ENCODE measurements at places on chromosomes 3 and 15.

- peak; percentile 9 for DNase-seq
Observed at GRCh38 chr3:109072194-109072593, 45.7 kb downstream of the MORC1 start.

DNA sequence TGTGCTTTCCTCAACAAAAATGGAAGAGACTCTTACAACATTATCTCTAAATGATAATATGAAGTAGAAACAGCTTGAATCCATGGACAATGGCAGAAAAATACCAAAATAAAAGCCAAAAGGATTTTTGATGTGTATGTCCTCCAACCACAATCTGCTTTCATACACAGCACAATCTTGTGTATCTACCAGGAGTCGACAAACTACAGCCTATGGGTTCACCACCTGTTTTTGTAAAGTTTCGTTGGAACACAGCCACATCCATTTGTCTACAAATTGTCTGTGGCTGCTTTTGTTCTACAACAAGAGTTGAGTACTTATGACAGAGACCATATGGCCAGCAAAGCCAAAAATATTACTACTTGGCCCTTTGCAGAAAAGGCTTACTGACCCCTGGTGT is 88.7 kb upstream of the UBE2E2 start:
- DNase-seq, result no peak

GRCh38 chr3:187669675-187670504 is at the start of gene SST:
Gene SST (minus strand): TSS chr3:187670394. CDS start chr3:187670291, 103 bp downstream.
- peak; percentile 34 for DNase-seq

- no peak for DNase-seq
Observed at GRCh38 chr15:70562906-70563305, 200.5 kb downstream of the UACA start.

DNA sequence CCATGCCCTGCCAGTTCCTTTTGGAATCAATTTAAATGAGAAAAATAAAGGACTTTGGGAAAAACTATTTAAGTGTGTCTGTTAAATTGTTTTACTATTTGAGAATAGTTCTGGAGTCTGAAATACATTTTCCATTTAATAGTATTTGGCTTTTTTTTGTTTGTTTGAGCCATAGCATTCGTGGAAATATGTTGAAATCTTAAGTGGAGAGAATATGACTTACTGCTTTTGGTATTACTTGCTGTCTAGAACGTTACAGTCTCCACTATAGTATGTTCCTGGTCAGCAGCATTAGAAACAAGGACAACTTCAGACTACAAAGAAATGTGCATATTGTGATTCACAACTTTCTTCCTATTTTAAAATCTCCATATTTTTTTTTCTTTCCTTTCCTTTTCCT is 179.4 kb downstream of the GHSR start:
- DNase-seq, result no peak

- DNase-seq, result no peak
Observed at GRCh38 chr3:155232605-155233004, 60.9 kb downstream of the STRIT1 start.

DNA sequence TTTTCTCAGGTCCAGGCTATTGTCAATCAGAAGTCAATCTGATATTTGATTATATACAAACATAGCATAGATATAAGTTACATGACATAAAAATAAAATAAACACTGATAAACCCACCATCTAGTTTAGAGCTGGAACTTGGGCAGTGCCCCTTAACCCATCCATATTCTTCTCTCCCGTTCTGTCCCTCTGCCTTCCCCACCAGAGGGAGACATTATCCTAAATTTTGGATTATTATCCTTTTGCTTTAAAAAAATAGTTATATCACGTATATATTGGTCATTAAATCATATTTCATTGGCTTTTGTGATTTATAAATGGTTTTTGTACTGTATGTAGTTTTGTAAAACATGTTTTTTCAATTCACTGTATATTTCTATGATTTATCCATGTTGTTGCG is 107.9 kb downstream of the GMPS start:
- DNase-seq, result no peak

GRCh38 chr15:95987886-95988573 is 342.5 kb upstream of the NR2F2 start:
- no peak for DNase-seq

DNA sequence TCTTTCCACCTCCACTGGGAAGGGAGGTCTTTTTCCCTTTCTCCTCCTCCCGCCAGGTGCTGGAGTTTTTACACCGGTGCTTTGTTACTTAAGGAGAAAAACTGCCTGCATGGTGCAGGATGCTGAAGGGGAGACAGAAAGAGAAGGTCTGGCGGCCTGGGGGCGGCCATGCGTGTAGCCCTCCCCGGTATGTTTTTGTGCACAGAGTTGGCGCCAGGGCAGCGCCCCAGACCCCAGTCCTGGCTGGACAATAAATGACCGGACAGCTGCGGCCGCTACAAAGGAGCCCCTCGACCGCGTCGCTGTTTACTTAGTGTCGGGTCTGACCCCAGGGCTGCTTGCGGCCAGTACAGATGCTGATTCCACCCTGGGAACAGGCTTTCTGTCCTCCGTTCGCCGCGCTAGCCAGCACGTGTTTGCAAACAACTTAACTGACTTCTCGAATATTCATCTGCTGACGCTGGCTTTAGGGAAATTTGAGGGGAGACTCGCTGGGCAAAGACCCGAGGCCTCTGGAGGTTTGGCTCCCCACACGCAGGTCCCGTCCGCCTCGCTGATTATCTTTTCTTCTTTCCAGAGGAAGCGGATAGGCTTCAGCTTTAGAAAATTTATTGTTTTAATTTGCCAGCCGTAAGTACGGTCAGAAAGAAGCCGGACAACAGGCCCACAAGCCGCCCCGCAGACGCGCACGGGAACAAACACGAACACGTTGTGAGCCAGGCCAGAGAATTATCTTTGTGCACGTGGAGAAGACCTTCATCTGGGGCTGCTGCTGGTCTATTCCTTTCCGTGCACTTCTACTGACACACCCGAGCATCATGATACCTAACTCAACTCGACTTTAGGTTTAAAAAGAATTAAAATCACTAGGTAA is 46.9 kb downstream of the ZIC4 start:
- DNase-seq, result no peak

DNA sequence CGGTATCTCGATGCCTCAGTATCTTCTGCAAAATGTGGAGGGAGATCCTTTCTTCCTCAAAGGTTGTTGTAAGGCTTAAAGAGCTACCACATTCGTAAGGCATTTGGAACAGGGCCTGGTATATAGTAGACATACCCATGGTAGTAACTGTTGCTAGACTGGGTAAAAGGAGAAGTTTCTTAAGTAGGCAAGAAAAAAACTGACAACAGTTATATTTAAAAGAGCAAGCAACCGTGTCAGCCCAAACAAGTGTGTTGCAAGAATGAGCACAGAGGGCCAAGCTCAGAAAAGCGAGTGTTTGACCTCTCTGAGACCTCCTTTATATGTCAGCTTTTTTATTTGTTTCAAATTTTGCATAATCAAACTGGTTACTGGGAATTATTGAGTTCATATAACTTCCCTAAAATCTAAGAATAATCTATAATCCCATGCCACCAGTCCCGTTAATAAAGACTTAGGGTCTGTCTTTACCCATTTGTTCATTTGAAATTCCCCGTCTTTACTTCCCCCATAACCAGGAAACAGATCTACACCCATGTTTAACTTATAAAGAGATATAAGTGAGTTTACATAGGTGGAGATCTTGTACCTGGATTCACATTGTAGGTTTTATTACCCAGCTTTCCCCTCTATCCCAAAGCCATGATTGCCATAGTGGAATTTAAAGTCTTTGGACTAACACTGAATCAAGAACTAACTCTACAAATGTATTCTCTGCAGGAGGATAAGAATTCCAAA is 7.3 kb downstream of the B3GNT5 start:
- DNase-seq, result no peak

DNA sequence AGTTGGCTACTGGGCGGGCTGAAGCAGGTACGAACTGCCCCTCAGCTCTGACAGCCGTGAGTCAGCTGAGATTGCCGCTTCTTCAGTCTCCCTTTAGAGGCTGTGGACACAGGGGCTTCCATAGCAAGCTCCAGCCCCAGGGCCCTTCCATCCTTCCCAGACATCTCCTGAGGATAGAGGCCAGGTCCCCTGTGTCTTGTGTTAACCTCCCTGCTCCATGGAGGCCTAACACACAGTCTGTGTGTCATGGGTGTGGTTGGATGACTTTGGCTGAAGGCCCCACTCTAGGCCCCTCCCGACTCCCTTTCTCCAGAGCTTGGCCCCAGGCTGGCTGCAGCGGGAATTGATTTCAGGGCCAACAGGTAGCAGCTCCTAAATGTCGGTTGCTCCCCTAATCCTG is 116.1 kb upstream of the TLE3 start:
- DNase-seq, result no peak

GRCh38 chr3:75938921-75939320 is 153.6 kb upstream of the ZNF717 start:
- no peak for DNase-seq

DNA sequence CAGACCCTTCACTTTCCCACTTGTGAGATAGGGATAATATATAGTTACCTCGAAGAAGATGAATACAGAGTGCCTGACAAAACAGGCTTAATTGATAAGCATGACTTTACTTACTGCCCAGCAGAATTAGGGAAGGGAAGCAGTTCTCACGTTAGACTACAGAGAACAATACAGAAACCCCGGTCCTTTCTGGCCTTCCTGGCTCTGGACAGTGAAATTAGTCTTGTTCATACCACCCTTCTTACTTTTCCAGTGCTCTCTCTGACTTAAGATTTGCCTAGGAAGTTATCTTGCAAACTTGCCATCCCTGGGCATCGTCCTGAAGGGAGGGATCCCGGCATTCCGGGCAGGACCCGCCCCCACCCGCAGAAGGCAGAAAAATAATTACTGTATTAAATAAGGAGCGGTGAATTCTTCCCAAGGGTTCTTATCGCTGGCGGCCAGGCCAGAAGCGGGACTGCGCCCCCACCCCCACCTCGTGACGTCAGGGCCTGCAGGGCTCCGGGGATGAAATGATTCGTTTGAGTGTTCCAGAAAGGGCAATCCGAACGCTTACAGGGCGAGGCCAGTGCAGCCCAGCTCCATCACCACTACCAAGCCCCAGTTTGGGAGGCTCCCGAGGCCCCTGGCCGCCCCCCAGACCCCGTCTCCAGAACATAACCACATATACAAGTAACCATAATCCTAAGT is 8.4 kb downstream of the SOX2 start:
- no peak for DNase-seq

DNA sequence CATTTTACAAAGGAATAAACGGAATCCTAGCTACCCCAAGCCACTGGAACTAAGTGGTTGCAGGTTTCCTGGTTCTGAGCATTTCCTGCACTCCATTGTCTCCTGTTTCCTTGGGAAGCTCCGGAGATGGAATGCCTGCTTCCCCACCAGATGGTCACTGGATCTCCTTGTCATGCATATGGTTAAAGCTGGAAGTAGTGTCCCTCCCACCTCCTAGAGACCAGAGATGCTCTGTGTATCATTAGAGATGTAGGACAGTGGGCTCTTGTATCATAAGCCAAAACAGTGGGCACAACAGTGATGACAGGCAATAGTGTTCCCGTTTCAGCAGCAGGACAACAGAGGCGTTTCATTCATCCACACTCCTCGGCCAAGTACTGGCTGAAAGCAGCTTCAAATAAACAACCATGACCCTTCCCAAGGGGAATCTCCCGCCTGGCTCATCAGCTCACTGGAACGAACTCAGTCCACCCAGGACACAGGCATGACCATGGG is 136.2 kb upstream of the EIF1B start:
- DNase-seq, result no peak

- DNase-seq, result no peak
Observed at GRCh38 chr3:113255854-113256615, 44.7 kb downstream of the BOC start.

GRCh38 chr15:77144492-77145070 is 73.7 kb upstream of the TSPAN3 start:
- no peak for DNase-seq

- no peak for DNase-seq
Observed at GRCh38 chr3:144361002-144361401, 389.4 kb downstream of the DIPK2A start.

GRCh38 chr15:31221936-31222515 is 104.6 kb upstream of the KLF13 start:
- no peak for DNase-seq

DNA sequence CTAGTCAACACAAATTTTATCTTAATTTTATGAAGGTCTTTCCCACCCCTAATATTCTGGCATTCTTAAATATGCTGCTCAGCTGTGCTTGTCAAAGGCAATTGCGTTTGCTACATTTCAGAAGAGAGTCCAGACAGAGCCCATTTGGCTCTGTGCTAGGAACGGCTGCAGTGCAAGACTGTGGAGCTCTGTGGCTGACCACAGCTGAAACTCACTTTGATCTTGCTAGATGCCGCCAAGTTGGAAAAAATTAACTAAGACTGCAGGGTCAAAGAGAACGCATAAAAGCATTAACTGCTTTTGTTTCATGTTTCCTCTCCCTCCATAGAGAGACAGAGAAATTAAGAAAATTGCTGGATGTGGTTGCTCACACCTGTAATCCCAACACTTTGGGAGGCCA is 7.6 kb upstream of the PPP1R2 start:
- DNase-seq, result peak; percentile 38

- DNase-seq, result no peak
Observed at GRCh38 chr15:30023798-30024295, 58.9 kb upstream of the GOLGA8J start.

GRCh38 chr3:8492744-8493511 is 8.7 kb upstream of the LMCD1 start:
- no peak for DNase-seq

DNA sequence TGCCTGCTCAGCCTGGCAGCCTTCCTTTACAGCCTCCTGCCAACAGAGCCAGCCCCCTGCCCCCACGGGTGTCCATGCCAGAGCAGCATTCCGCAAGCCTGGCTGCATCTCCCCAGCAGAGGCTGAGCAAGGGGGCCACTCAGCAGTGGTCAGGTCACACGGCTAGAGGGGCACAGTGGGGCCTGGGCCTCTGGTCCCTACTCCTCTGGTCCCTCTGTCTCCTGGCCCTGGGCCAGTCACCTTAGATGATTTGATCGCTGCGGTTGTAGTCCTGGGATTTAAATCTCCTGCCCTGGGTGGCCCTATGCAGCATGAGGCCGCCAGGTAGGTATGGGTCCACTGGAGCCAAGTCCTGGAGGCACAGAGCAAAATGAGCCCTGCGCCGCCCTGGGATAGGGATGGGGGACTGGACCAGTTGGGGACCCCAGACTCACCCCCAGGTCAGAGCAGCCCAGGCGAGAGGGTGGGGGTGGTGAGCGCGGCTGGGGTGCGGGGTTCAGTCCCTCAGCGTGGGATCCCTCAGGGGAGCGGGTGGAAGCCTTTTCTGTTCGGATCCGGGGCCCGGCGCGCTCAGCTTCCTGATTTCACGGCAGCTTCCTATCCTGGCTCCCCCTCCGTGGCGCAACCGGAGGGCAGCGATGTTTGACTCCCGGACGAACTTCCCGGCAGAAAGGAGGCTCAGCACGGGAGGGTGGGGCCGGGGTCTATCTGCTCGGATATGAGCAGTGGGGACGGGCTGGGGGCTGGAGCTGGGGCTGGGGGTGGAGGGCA is at the start of gene ZBTB47:
Gene ZBTB47, plus strand, starts transcription at position 138 of the 771 bp plus-strand sequence. CDS start 4,659 bp downstream, outside the sequence.
- no peak for DNase-seq

DNA sequence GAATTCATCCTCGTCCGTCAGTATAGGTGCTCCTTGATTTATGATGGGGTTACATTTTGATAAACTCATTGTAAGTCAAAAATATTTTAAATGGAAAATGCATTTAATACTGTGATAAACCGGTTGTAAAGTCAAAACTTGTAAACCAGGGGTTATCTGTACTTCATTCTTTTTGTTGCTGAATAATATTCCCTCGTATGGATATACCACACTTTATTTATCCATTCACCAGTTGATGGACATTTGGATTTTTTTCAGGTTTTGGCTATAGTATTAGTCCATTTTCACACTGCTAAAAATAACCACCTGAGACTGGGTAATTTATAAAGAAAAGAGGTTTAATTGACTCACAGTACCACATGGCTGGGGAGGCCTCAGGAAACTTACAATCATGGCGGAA is 47.7 kb downstream of the NFKBIZ start:
- DNase-seq, result no peak

GRCh38 chr3:43347774-43348173 is 61.4 kb downstream of the SNRK start:
- no peak for DNase-seq
